ENCODE measurements at places on chromosomes 2 and 18.
A peak's percentile ranks its signal among the peaks of the same experiment; 100 is the strongest.

GRCh38 chr18:30862900-30863299, 179.6 kb downstream of the DSC3 start:
- DNase-seq, result no peak

DNA sequence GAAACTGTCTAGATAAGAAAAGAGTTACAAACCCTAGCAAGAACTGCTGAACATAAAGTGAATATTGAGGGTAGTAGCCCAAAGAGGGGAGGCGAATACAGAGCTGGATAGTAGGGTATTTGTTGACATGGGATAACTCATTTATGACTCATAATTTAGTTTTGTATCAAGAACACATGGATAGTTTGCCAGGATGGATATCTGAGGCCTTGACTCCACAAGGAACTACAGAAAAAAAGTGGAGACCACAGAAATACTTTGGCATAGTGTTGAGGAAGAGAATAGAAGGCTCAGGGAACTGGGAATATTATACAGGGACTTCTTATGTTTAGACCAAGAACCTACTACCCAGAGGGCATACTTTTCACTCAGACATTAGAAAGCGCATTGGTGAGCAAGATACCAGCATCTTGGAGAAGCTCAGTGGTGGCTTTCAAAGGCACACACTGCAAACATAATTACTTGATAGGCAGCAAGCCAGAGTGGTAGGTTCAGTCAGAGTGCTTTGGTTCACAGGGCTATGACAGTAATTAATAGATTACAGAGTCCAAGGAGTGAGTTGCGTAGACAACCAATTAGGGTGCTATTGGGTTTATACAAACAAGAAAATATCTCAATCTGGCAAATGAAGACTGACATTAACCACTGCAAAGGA, 51.9 kb upstream of the ZBTB7C start:
- DNase-seq, result no peak

GRCh38 chr2:8278709-8279354, 403.0 kb upstream of the ID2 start:
- no peak for DNase-seq

DNA sequence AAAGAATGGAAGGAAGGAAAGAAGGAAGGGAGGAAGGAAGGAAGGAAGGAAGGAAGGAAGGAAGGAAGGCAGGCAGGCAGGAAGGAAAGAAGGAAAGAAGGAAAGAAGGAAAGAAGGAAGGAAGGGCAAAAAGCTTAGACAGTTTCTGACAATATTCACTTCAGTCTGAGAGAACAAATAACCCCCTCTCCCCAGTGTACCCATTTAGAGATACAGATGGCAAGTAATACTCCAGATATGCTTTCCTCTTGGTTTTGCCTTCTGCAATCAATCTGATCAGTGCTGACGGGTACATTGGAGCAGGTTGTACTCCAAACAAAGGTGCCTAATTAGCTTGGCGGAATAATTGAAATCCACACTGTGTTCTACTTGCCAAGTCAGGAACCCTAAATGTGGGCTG, 534.6 kb upstream of the TMEFF2 start:
- no peak for DNase-seq

- DNase-seq, result no peak
Observed at GRCh38 chr2:219243291-219243761, 1.9 kb downstream of the GLB1L start.

GRCh38 chr18:27652480-27653121, 467.5 kb upstream of the CHST9 start:
- DNase-seq, result no peak

DNA sequence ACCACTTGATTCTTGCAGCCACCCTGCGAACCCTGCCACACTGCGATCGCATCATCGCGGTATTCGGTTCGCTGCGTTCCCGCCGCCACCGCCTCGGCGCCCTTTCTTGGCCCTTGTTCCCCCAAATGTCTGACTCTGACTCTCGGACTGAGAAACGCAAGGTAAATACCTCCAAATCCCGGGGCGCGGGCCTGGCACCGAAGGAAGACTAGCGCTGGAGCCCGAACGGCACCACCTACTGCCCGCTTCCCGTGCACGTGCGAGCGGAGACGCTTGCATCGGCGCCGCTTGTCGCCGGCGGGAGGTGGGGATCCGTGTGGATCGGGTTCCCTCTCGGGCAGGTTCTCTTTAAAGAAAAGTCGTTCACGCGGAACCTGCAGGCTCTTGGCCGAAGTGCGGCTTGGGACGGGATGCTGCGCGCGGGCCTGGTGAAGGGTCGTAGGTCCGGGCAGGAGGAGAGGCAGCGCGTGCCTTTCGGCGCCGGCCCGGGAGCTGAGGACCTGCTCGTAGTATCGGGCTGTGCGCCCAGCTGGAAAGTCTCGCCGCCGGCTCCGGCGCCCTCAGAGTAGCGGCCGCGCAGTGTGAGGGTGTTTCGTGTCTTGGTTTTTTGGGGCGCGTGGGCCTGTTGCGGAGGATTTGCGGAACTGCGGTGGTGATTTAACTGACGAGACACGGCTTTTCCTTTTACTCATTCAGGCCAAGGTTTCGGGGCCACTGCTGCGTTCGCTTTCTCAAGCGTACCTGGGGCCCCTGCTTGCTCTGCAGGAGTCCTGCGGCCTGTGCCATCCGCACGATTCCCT, 514 bp downstream of the BCL2L11 start:
- DNase-seq, result peak; percentile 24

DNA sequence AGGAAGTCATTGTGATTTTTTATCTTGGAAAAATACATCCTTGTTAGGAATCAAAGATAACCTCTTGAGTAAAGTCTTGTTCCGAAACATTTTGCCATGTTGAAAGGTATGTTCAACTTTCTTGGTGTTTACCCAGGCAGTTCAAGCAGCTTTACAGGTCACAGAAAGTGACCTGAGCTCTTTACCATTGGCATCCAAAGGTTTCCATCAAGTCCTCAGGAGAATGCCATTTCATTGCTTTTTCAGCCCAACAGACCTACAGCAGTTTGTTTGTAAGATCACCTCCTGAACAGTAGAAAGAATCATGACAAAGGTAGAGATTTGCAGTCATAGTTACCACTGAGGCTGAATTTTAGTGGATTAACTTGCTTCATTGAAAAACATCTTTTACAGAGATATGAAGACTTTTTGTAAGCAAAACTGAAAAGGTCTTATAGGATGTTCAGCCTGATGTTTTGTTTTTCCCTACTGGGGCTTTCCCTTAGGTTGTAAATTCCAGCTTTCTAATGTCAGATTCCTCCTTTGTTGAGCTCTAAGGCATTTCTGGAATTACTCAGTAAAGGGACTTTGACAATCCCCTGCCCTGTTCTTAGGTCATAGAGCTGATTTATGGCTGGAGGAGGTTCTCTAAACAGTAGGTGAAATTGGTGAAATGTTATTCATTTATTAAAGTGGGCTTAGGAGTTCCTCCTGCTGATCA, 236.8 kb upstream of the RBMS1 start:
- DNase-seq, result no peak

DNA sequence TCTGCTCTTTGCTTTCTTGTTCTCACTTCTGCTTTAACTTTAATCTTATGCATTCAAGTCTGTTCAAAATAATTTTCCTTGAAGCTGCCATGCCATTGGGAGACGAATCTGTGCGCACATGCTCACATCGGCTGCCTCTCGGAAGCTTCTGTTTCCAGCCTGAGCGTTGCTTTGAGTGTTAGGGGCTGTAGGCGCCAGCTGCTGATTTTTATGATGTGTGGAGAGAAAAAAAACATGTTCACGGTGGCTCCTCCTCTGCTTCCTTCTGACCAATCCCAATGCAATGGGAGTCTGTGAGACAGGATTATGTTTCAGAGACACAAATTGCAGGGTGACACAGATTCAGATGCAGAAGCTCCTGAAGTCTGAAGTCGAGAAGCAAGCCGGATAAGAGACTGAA, at the start of gene MC4R:
Gene MC4R, minus strand, starts transcription at position 180 of the 400 bp plus-strand sequence. CDS start 426 bp downstream, outside the sequence.
- DNase-seq, result no peak

GRCh38 chr18:3594760-3595368, 144.9 kb downstream of the TGIF1 start:
- DNase-seq, result no peak

DNA sequence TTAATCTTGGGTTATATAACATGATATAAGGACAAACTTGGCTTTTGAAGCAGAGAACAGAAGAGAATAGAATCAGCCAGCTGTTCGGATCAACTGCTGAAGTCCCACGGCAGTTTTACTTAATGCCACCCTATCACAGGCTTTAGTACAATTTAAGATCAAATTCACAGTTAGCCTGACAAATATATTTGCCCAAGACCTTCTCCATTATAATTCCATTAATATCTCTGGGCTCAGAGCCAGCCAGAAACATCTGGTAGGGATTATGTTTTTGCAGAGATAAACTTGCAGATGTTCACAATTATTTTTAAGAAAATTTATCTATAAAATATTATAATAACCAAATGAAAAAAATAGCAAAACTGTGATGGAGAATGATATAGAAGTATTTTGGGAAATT, 381.4 kb downstream of the RAD51AP2 start:
- DNase-seq, result no peak

GRCh38 chr18:51133580-51134160, 63.8 kb downstream of the MEX3C start:
- no peak for DNase-seq

DNA sequence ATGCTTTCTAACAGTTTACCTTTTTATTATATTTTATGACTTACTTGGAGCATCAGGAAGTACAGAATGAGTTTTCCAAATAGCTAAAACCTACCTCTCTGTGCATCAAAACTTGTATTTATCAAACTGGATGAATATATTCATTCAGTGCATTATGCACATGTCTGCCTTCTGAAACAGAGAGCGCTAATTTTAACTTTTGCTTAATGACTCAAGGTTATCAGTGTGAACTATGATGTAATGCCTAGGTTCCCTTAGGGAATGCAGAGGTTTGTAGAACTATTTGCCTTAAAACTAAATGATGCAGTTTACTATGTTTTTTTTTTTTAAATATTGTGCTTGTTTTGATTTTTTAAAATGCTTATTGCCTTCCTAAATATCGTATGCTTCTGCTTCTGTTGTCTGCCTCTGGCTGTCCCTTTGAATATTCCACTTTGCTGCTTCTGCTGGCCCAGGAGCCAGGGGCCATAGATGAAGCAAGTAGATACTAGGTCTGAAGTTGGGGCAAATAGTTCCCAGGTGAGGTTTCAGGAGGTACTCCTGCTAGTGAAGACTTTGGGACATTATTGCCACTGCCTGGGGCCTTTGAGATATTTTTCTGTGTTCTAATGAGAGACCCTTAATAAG, 16.5 kb downstream of the TMEM178A start:
- no peak for DNase-seq

- DNase-seq, result no peak
Observed at GRCh38 chr2:74502720-74503505, 3.5 kb upstream of the LBX2 start.

GRCh38 chr2:38070438-38070837, 5.5 kb downstream of the CYP1B1 start:
- no peak for DNase-seq

DNA sequence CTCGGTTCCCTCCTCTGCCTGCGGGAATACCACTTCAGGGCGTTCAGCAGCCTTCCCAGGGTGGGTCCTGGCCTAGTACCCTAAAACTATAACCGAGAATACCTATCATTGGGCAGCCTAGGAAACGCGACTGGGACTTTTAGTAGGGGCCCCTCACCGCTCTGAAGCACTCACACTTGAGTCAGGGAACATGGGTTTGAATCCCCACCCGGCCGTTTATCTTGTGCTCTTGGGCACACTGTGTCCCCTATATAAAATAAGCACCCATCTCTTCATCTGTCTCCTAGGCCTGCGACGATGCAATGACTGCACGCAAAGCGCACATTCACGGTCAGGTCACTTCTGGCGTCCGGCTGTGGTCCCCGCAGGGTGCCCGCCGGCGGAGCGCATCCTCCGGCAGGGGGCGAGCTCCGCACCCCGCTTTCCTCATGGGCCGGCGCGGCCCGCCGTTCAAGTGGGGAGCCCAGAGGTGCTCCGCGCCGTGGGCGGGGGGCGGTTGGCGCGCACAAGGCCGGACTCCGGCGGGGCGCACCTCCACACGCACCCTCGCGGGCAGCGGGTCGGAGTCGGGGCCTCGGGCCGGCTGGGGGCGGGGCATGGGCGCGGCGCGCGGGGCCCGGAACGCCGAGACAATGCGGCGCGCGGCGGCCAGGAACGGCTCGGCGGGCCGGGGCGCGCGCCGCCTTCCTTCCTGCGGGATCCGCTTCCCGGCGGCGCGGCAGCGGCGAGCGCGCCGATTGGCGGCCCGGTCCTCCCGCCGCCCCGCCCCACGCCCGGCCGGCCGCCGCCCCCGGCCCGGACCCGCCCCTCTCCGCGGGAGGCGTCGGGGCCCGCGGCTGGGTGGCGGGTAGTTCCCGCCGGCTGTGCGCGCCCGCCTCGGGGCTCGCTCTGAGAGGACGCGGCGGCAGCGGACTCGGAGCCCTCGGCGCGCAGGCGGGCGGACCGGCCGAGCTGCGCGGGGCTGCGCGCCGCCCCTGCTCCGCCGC, at the start of gene ASAP2:
Gene ASAP2, plus strand, starts transcription at position 850 of the 986 bp plus-strand sequence. CDS start 293 bp downstream, outside the sequence.
- no peak for DNase-seq

GRCh38 chr18:47566809-47567208, 315.3 kb upstream of the SKOR2 start:
- DNase-seq, result no peak

DNA sequence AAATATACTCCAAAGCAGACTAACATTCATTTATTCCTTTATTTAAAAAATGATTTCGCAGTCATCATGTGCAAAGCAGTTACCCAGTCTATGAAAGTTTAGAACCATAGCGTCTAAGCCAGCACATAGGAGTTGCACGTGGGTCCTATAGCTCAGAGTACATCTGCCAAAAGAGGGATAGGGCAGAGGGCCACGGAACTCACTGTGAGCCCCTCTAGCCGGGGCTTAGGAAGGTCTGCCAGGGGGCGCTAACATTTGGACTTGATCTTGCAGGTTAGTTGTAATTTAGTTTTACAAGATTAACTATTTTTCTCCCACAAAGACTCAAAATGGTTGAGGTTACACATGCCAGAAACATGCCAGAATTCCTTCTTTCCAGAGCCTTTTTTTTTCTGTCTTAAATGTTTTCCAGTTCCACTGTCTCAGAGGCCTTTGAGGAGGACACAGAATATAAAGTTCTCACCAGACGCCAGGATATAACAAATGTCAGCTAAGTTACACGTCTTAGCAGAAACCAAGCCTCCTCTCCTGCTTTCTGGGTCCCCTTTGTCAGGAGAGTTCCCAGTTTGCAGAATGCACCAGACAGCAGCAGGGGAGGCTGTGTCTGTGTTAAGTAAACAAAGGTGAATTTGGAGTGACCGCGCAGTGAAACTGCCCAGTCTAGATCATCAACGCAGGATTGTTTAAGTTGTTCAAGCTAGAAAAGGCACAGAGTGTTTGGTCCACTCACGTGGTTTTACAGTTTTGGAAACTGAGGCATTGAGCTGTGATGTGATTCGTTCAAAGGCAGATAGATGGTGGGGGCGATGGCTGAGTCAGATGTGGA, 292.0 kb downstream of the PRKCE start:
- no peak for DNase-seq
